CD4-positive, alpha-beta T cell treated with Interleukin-6 for 4 hours (primary cell): ENCODE measurements at places on chromosomes 7 and 10.

GRCh38 chr10:14916600-14916999 lies 37.3 kb downstream of the DCLRE1C start:
- DNase-seq: no peak

GRCh38 chr10:10165415-10165814 lies 852.3 kb upstream of the CELF2 start:
- no peak for DNase-seq

DNA sequence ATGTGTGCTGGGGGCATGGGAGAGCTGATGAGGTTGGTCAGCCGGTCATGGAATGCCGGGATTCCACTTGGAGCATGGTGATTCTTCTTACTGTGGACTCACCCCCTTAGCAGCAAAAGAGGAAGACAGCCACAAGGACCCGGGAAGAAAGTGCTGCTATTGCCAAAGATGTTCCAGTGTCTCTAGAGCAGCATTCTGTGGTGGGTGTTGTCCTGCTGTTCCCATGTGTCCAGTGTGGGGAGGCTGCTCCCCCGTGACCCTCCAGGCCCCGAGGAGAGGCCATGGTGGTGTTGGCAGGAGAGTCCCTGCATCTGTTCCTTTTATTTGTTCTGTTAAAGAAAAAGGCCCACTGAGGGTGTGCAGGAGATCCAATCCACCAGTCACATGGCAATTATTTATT lies 499.4 kb downstream of the RPS24 start:
- no peak for DNase-seq

DNA sequence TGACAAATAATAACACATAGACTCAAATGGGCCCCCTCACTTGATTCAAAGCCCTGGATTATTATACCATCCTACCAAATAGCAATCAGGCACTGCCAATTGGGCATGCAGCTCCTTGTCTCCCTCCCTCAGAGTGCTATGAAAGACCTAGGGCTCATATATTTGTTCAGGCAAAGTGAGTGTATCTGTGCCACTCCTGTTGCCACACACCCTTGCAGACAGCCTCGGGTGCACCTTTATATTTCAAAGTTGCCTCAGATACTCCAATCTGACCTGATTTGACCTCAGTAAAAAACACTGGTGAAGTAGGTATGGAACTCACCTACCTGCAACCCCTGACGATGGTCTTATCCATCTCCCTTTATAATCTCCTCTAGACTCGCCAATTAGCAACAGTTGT lies 3.0 kb upstream of the NAMPT start:
- DNase-seq: no peak

GRCh38 chr10:79411546-79412495 lies 33.6 kb downstream of the ZCCHC24 start:
- DNase-seq: no peak

- no peak for DNase-seq
Measured at GRCh38 chr7:132825222-132825621, 249.0 kb upstream of the PLXNA4 start.

- DNase-seq: no peak
Measured at GRCh38 chr10:101367569-101368453, 13.8 kb downstream of the BTRC start.

GRCh38 chr10:30433730-30434272 lies at the start of gene MAP3K8:
TSS of gene MAP3K8 (plus strand) at chr10:30434184. CDS start at chr10:30438939, 4,755 bp downstream.
- DNase-seq: peak; percentile 83

DNA sequence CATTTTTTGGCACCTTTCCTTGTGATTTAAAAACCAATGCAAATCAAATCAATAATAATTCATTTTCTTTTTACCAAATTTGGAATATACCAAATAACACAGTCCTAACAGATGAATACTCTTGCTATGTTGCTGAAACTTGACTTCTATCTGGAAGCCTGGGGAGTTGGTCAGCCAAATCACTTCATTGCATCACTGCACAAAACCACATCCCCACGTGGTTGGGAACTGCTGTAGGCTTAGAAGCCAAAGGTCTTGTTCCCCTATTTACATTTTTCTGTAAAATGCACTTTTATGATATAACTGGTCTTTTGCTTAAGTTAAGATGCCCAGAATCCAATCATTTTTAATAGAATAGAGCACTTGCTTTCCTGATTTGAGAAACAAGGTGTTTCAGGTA lies 15.2 kb downstream of the GPR85 start:
- DNase-seq: no peak

DNA sequence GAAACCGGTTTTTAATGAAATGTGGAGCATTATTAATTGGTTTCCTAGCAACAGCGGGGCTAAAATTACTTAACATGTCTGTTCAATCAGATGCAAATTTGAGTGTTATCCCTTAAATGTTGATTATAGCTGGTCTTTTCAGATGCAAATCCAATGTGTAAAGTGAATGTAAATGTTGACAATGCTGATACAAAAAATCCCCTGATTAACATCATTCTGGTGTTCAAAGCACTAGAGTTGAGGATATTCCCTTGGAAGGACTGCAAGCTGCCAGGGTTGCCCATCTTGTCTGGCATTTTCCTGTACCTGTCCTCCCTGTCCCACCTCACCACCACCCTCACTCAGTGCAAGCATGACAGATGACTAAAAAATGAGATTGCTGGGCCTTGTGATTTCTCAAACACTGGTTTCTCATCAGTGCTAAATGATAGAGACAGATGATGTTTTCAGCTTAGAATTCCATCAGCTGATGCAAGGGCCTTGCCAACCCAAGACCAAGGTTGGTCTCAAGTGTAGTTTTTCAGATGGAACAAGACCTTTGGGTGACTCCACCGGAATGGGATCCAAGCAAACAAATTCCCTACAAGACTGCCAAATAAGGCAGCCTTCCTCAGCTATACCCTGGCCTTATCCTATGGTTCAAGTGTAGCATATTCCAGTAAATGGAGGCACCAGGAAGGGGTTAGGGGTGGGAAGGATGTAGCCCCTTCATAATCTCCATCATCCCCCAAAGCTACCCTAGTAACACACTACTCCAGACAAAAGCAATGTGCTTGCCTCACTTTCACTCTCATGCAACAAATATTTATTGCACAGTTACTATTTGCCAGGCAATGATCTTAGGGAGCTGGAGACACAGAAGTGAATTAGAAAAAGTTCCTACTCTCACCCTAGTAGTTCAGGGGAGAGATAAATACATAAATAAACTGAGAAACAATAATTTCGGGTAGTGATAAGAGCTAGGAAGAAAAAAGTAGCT lies 54.9 kb downstream of the JAZF1 start:
- DNase-seq: no peak

GRCh38 chr10:102324061-102324460 lies 71.4 kb upstream of the NFKB2 start:
- DNase-seq: no peak

GRCh38 chr7:607938-608337 lies 88.3 kb upstream of the PDGFA start:
- DNase-seq: no peak

- DNase-seq: no peak
Measured at GRCh38 chr10:5497948-5498730, 1.2 kb downstream of the CALML5 start.

GRCh38 chr10:128485701-128486235 lies 359.5 kb upstream of the MKI67 start:
- DNase-seq: no peak

DNA sequence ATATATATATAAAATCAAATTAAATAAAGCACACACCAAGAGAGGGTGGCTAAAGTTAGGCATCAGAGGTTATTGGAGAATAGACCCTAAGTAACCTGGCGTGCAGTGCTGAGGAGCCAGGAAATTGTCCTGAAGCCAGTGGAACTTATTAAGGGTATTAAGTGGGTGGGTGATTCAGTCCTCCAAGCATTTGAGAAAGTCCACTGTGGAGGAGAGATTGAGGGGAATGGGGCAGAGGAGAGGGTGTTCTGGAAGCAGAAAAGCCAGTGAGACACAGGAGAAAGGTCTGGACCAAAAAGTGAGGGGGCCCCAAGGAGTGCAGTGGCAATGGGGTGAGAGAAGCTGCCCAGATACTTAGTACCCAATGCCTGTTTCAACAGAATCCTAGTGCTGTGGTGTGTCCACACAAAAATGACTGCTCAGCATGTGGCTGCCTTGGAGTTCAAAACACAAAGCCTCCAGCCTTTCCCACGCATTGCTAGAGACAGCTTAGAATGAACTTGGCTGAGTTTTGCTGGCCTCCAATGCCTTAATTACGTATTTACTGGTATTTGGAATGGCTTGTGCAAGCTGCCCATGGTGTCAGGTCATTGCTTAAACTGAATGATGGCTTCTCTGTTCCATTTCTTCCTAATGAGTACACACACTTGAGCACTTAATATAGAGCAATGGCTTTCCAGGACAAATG lies 44.9 kb upstream of the CHST15 start:
- no peak for DNase-seq

GRCh38 chr10:68348265-68348741 lies 15.6 kb upstream of the PBLD start:
- DNase-seq: peak; percentile 51

- no peak for DNase-seq
Measured at GRCh38 chr7:63112764-63113712, 885.6 kb upstream of the ZNF722 start.

- no peak for DNase-seq
Measured at GRCh38 chr7:127903892-127904669, 127.2 kb downstream of the LRRC4 start.
